Hematopoietic multipotent progenitor cell treated with erythropoietin and hydrocortisone succinate and interleukin-3 and kit ligand, for 8 days (in vitro differentiated cells): ENCODE measurements at places on chromosomes 4 and X.
A peak's percentile ranks its signal among the peaks of the same experiment; 100 is the strongest.

DNA sequence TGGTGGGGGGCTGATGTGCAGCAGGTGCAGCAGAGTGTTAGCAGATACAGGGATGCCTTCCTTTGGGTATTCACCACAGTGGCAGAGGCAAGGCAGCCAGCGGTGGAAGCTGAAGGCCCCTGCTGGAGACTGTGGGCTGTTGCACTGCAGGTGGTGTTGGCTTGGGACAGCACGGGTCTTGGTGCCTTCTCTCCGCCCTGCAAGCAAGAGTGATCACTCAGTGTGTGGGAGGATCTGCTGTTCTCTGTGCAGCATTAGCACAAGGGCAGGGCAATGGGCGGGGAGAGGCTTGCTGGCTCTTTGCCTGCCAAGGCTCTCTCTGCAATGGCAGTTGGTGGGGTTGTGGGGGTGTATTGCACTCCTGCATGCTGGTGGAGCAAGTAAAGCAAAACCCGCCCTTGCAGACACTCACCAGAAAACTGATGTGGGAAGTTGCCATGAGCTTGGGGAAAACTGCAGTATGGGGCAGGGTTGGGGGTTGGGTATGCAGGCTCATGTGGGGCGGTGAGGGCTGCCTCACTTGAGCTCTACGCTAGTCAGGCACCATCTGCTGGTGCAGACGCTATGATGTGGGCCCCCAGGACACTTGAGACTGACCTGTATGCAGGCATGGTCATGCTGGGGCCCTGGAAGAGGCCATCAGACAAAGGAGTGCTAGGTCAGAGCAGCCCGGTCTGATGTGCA, 820.8 kb upstream of the GRIA3 start:
- no peak for DNase-seq

DNA sequence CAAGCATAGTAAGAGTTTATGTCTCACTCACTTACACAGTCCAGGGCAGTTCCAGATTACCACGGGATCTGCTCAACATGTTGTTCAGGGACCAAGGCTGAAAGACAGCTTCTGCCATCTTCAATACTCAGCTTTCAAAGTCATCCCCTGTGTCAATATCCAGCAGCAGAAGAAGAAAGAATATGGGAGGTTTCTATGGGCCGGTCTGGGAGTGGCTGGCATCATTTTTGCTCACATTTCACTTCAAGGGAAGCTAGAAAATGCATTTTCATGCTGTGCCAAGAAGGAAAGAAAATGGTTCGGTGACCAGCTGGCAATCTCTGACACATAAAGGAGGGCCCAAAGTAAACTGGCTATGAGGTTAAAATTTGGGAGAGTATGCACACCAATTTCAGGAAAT, 211.5 kb upstream of the KLF3 start:
- no peak for DNase-seq

- DNase-seq, result no peak
These were observed 52.8 kb upstream of the CCSER1 start for GRCh38 chr4:90074322-90074886.

GRCh38 chr4:165325732-165326512, 1.5 kb upstream of the MSMO1 start:
- peak; percentile 52 for DNase-seq

DNA sequence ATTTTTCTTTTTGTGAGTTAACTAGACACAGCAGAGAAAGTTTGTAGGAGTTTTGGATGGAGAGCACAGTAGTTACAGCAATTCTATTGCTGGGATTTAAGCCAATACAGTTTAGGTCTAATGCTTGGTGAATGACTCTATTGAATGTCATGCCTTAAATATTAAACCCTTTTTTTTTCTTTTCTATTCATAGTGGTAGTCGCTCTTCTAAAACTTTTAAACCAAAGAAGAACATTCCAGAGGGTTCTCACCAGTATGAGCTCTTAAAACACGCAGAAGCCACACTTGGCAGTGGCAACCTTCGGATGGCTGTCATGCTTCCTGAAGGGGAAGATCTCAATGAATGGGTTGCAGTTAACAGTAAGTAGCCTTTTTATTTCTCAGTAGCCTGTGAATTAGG, 34.8 kb upstream of the DCK start:
- DNase-seq, result no peak

GRCh38 chr4:47668810-47669408, 169.0 kb downstream of the CORIN start:
- DNase-seq, result peak; percentile 55

GRCh38 chr4:76178296-76178695, 30.1 kb upstream of the NUP54 start:
- no peak for DNase-seq

DNA sequence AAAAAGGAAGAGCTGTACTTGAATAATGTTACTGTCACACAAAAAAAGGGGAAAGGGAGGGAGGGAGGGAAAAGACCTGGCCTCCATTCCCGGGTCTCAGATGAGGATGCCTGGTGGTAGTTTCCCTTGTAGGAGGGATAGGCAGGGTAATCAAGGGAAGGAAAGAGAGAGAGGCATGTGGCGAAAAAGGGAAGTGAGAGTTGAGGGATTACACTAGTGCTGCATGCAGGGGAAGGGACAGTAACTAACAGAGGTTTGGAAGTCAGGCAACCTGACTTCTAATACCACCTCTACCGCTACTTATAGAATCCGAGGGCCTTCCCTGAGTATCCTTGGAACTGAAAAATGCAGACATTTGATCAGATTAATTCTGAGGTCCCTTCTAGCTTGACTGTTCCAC, 821.7 kb upstream of the FTHL17 start:
- DNase-seq, result no peak
